Stimulated activated CD8-positive, alpha-beta memory T cell treated with anti-CD3 and anti-CD28 coated beads, Interleukin-7, amount 100 ng/mL, for 4 hours (primary cell): ENCODE measurements at places on chromosomes 16 and 17.

DNA sequence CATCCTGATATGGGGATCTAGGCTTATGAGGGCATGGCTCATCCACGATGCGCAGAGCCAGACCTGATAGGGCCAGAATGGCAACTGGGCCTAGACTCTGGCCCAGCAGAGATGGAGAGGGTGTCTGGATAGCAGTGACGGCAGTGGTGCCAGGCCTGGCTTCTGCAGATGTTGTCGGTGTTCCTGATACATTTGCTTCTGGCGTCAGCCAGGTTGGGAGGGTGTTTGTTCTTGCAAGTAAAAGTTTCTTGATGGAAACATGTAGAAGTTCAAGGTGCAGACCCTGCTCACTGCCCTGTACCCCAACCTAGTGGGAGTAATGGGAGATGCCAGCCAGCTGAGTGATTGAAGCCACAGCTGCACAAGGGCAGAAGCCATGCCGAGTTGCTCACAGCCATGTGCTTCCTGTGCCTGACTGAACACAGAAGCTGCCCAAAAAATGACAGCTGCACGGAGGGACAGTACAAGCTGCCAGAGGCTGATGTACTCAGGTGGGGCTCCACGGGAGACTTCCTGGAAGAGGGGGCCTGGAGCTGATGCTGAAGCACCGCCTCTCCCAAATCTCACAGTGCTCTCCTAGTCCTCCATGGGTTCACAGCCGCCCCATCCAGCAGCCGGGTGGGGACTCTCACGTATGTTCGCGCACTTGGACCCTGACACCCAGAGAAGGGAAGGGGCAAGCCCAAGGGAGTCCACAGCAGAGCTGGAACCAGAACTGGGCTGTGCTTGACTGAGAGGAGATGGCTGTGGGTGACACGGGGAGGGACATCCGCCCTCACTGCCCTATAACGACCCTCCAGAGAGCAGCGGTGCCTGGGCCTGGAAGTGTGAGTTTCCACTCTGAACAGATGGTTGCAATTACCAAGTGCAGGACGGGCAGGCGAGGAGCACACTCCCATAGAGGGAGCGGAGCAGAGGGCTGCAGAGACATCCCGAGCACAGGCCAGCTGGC, 78.7 kb downstream of the N4BP1 start:
- no peak for DNase-seq

- DNase-seq = no peak
Measured at GRCh38 chr17:71110326-71110725, 941.0 kb downstream of the KCNJ2 start.

DNA sequence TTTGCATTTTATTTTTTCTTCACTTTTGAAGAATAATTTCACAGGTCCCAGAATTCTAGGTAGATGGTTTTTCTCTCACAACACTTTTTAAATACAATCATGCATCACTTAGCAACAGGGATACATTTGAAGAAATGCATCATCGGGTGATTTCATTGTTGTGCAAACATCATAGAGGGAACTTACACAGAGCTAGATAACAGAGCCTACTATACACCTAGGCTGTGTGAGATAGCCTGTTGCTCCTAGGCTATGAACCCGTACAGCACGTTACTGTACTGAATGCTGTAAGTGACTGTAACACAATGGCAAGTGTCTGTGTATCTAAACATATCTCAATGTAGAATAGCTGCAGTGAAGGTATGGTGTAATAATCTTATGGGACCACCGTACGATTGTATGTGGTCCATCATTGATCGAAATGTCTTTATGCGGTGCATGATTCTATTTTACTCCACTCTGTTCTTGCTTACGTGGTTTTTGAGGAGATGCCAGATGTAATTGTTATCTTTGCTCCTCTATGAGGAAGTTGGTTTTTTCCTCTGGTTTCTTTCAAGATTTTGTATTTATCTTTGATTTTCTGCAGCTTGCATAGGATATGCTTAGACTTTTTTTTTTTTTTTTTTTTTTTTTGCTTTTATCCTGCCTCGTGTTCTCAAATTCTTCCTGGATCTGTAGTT, 35.5 kb upstream of the TMEM92 start:
- DNase-seq = no peak

- no peak for DNase-seq
Measured at GRCh38 chr16:48109475-48109874, 46.3 kb downstream of the ABCC12 start.

DNA sequence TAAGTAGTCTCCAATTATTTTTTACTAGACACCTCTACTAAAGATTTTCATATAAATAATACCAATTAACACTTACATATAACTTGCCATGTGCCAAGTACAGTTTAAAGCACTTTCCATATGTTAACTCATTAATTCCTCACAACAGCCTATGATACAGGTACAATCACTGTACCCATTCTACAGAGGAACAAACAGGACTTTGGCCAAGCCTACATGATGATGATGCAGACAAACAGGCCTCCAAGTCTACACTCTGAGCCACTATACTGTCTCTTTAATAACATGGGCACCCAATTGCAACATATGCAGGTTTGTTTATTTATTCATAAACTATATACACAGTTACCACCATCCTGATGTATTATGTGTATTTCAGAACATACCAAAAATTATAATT, 46.0 kb downstream of the TOX3 start:
- no peak for DNase-seq

DNA sequence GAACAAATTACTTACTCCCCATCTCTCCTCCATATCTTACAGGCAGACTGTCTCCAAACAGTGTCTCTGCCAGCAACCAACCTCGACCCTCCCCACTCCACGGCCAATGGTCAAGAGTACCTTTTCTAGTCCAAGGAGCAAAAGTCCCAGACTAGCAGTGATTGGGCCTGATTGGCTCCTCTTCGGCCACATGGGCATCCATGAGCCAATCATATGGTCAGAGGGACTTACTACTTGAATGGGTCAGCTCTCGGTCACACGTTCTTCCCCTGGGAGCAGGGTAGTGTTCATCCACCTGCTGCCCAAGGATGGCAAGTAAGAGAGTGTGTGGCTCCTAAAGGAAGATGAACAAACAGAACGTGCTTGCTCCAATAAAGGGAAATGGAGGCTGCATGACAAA, 84.6 kb downstream of the C16orf78 start:
- no peak for DNase-seq

- no peak for DNase-seq
Measured at GRCh38 chr17:42422412-42422957, 571 bp downstream of the CAVIN1 start.

DNA sequence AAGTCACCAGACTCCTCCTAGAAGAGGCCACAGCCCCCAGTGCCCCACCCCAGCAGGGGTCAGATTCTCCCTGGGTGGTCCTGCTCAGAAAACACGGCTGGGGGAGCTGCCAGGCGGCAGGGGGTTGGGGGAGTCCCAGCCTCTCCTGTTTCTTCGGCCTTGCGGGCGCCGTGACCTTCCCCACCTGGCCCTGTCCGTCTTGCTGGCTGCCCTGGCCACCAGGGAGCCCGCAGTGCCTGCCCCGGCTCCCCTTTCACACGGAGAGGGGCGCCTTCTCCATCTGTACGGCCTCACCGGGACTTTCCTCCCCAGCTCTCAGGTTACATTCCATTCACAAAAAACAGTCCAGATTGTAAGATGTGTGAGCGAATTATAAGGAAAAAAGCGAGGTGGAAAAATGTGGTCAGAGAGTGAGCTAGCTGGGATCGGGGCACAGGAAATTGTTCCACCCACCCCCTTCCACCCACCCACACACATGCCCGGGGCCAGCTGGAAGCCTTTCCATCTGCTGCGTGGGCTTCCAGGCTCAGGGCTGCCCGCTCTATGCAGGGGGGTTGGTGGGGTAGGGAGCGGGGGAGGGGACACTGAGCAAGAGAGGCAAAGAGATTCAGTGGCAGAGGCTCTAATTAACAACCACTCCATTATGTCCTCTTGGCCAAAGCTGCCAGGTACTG, 14.6 kb upstream of the CIBAR2 start:
- peak; percentile 50 for DNase-seq

GRCh38 chr16:70725024-70725911, 39.4 kb upstream of the MTSS2 start:
- DNase-seq = no peak

DNA sequence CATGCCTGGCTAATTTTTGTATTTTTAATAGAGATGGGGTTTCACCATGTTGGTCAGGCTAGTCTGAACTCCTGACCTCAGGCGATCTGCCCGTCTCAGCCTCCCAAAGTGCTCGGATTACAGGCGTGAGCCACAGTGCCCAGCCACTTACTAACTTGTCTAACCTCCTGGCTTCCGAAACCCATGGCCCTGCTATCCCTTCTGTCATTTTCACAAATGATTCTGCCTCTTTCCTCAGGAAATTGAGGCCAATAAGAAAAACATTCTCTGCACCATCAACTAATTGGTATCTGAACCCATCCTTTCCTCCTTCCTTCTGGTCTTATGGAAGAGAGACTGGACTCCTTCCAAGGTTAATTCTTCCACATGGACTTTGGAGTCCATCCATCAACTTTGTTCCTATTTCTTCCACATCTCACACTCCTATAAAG, 27.9 kb upstream of the TNRC6A start:
- no peak for DNase-seq

DNA sequence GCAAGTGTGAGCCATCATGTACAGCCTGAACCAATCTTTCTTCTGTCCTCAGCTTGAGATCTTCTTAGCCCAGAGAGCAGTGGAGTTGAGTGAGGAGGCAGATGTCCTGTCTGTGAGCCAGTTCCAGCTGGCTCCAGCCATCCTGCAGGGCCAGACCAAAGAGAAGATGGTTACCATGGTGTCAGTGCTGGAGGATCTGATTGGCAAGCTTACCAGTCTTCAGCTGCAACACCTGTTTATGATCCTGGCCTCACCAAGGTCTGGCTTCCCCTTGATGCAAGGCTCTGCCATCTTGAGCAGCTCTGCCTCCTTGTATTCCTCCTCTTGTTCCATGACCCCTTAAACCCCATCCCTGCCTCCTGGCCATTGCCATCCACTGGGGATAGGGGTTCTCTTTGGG, 9.6 kb downstream of the CDK5RAP3 start:
- no peak for DNase-seq

DNA sequence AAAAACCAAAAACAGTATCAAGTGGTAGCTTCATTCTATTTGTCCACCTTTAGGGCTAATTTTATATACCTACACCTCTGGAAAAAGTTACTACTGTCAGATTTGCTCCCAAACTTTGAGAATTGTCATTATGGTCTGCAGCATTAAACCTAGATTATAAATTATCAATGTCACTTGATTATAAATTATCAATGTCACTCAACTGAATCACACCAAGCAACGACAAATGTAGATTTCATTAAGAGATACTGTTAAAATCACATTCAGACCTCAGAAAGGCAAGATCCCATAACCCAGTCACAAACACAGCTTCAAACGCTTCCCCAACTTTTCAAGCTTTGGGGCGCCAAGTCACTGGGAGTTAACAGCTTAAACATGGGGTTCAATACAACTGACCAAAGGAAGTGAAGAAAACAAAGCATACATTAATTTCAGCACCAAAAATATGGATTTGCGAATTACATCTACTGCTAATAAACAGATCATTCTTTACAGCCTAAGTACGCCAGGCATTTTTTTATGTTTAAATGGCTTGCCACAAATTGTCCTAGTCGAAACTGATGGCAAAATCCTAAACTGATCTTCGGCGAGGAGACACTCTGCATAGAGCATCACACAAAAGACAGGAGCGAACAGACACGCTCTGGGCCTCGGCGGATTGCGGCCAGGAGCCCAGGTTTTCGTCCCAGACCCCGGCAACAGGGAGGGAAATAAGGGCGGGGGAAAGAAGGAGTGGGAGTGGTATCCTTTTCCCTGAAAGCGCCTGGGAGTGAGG, 981 bp downstream of the GLG1 start:
- no peak for DNase-seq

DNA sequence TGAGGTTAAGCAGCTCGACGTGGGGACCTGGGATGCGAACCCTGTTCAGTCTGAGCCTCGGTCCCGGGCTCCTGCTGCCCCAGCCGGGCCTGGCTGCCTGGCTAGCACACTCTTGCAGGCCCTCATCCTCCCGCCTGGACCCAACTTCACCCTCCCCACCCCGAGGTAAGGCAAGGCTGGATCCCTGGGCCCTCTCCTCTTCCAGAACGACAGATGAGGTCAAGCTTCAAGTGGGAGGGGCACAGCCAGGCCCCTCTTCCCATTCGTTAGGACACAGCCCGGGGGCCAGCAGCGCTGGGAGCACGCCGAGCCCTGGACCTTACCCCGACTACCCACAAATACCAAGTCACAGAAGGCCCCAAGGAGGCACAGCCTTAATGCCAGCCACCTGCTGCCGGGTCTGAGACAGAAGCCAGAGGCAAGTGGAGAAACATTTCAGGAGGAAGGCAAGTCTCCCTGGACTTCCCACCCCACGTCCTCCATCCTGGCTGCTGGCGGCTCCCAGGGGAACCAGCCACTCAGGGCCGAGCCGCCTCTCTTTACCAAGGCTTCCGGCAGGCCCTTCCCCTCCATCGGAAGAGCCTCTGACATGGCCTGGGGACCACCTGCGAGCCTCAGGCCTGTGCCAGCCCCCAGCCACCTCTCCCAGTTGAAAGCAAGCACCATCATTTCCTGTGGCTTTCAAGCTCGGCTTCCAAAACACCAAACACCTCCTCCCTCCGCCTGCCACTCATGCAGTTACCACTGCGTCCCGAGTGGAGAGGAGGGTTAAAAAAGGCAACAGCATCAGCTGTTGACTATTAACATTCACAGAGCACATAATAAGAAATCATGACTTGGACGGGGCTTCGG, 59.9 kb downstream of the RPH3AL start:
- DNase-seq = no peak

DNA sequence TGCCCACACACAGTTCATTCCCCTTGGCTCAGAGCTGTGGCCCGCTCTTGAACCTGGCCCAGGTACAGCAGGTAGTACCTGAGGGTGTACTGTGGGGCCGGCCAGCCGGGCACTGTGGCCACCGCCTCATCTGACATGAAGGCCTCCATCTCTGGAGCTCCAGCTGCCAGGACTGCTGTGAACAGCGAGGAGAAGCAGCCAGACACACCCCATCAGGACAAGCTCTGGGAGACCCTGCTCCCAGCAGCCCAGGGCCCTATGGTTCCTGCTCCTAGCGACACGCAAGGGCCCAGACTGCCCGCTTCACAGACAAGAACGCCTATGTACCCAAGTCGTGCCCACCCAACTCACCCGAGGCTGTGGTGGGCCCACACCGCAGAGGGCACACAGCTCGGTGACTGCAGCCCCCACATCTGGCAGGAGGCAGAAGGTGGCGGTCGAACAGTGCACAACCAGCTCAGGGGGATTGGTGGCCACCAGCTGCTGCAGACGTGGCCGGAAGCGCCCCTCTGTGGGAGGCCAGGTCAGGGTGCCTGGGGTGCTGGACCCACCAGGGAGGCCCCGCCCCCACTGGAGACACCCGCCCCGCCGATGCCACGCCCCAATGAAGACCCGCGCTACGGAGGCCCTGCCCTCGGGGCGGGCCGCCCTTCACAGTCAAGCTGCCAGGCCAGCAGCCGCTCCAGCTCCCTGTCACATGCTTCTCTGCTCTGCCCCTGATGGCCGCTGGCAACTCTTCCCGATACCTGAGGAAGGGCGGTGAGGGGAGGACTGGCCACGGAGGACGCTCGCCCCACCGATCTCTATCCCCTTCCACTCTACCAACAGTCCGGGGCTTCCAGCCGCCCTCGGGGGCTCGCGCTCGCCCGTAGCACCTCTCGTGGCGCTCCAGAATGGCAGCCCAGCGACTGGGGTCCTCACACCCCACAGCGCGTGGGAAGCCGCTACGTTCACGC, 1.1 kb upstream of the STUB1 start:
- DNase-seq = no peak
